ENCODE measurements at places on chromosomes 2 and 18. TPM values are rescaled to one million over a fixed set of nuclear protein-coding genes. Genes with fewer than 3 reads are reported as not detected.

Gene PMAIP1
- total RNA-seq = 0.58 TPM

DNA sequence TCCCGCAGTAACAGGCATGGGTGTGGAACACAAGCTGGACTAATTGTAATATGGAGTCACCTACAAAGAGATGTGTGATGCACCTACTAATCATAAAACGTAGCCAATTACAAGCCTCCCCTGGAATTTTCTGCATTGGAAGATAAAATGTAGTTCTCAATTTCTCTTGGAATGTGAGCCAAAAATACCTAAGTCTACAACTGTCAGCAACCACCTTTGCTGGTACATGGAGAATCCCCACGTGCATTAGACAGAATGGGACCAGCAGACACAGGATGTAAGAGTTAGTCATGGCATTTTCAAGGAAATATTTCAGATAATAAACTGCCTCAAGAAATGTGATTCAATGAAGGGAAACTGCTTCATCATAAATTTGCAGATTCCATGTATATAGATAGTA lies 85.6 kb upstream of the DCC start:
- DNase-seq = no peak

- DNase-seq = no peak
Measured at GRCh38 chr2:113920996-113921395, 31.1 kb downstream of the ACTR3 start.

GRCh38 chr18:25061395-25061794 lies 290.6 kb downstream of the ZNF521 start:
- DNase-seq = no peak

GRCh38 chr2:70098032-70098431 lies 10.8 kb downstream of the PCBP1 start:
- DNase-seq = no peak

- DNase-seq = no peak
Measured at GRCh38 chr2:200810998-200811332, 745 bp upstream of the BZW1 start.

- no peak for DNase-seq
Measured at GRCh38 chr18:48019557-48020325, 89.3 kb upstream of the SMAD2 start.

Gene CAMKMT
- total RNA-seq = 4.8 TPM

Gene CYTIP
- total RNA-seq = 0.82 TPM

DNA sequence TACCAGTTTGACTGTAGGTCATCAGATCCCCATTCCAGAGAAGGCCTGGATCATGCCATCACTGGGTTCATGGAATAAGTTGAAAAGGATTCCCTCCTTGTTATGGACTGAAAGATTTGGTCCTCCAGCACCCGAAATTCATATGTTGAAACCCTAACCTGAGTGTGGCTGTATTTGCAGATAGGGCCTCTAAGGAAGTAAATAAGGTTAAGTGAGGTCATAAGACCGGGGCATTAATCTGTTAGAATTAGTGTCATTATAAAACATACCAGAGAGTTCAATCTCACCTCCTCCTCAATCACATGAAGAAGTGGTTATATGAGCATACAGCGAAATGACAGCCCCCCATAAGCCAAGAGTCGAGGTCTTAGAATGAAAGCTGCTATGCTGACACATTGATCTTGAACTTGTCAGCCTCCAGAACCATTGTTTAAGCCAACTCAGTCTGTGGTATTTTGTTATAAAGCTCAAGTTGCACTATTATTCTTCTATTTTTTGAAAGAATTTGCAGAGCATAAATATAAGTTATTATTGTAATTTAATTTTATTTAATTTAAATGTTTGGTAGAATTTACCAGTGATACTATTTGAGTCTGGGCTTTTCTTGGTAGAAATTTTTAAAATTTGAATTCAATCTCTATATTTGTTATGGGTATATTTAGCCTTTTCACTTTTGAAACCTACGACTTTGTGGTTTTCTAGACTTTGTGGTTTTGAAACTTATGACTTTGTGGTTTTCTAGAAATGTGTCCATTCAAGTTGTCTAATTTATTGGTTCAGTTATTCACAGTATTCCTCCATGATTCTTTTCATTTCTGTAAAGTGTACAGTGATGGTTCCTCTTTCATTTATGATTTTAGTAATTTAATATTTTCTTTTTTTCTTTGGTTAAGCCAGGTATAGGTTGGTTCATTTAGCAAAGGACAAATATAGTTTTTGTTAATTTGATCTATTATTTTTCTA lies 1206.7 kb upstream of the CDH2 start:
- no peak for DNase-seq

DNA sequence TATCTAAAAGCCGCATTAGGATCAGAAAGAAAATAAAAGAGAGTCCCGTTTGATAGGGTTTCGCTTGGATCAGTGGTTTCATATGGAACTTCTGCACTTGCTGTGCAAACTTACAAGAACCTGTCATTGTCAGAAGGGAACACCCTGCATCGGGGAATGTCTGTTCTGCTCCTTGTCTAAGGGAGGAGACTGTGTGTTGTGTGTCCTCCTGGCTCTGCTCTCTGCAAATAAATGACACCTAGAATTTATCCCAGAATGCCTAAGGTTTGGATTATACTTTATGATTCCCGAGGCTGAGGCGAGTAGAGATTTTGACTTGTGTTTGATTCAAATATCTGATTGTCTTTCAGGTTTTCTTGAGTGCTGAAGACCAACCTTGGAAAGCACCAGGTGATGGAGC lies 785.1 kb downstream of the GALR1 start:
- no peak for DNase-seq

- no peak for DNase-seq
Measured at GRCh38 chr18:39299152-39299551, 1733.6 kb upstream of the CELF4 start.

Gene C2orf80
- not detected for total RNA-seq

GRCh38 chr2:146363731-146364130 lies 1481.1 kb upstream of the ACVR2A start:
- DNase-seq = no peak

DNA sequence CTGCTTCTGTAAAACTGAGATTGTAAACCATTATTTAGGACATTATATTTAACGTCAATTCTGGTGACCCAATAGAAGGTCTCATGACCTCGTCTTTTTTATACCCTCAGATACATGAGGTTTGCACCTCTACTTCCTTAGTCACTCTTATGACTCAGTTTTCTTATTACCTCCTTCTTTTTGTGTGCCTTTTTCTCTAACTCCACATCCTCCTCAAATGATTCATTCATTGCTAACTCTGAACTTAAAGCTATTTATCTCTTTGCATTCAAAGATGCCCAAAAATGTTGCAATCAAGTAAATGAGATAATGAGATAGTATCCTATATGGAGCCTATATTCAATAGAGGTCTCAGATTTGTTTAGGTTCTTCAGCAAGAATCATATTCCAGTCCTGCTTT lies 121.0 kb upstream of the KYNU start:
- no peak for DNase-seq

DNA sequence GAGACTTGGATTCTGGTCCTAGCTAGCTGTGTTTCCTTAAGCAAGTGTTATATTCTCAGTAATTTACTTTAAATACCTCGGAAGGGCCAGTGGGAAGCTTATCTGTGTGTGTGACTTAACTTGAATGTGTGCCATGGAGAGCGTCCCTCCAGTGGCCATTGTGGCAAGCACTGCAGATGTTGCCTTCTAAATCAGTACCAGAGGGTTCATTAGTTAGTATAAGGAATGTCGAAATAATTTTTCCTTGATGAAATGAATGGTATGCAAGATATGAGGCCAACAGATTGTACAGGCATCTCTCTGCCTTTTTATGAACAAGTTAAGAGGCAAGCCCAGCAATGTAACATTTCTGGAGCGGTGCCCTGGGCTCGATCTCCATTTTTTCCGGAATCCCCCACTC lies 52.0 kb downstream of the FBXO36 start:
- no peak for DNase-seq

Gene TEX44
- total RNA-seq = not detected

DNA sequence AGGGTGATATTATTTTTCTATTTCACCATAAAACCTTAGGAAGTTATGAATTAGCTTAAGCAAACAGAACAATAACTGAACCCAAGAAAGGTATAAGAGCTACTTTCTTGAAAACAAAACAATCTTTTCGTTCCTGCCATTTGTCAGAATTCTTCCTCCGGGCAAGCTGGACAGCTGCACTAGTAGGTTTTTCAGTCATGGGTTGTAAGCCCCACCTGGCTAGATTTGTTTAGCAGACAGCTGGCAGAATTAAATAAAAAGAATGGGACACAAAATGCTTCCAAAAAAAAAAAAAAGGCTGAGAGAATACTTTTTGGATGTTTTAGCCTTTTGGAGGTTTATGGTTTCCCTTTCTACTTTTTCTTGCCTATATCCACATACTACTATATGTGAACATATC lies 694.1 kb downstream of the ARHGAP15 start:
- no peak for DNase-seq

DNA sequence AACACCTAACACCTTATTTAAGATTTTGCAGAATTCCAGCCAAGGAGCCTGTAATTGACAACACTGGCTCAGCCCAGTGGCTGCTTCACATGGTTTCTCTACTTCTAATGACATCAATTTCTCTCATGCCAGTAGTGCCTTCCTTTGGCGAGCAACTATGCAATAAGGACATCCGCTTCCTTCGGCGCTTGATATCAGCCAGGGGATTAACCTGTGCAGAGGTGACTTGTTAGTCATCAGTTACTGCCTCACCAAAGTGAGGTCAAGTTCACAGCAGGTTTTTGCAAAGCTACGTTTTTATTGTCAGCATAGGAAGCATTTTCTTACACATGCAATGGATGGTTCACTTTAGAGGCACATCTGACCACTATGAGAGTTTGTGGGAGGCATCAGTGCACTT lies 24.0 kb upstream of the EDAR start:
- no peak for DNase-seq

Gene DYSF
- 48.2 TPM for total RNA-seq

All from left ventricle myocardium inferior (tissue), 1 donor.